ENCODE measurements at places on chromosomes 5 and 9.

GRCh38 chr9:128383007-128383753, 12.0 kb downstream of the URM1 start:
- no peak for DNase-seq

DNA sequence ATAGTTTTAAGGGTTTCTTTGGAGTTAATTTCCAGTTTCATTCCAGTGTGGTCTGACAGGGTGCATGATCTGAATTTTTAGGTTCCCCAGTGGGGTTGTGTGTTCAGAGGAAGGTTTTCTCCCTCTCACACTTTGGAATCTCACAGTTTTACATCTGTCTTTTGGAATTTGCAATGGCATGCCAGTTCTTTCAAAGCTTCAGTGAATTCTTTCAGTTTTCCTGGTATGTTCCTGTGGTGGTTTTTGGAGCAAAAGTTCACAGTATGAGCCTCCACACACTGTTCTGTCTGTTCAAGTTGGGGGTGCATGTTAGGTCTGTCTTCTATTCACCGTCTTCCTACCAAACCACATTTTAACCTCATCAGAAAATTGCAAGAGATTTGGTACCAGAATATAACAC, 624.2 kb downstream of the KCTD16 start:
- DNase-seq: no peak

DNA sequence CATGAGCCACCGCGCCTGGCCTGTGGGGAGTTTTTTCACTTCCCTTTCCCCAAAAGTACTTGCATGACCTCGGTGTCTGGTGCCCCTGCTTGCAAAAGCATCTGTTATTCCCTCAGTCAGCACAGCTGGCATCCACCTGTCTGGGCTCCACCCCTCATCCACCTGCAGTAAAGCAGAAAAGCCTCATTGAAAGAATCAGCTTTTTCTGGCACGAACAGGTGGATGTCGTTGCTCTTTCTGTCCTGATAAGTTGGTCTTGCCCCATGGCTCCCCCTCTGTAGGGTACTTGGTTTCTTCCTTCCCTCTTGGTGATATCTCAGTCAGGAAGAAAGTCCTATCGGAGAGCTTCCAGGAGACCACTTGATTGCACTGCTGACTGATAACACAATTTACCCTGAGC, 37.4 kb downstream of the WWC1 start:
- no peak for DNase-seq

GRCh38 chr9:75200892-75201470, 112.7 kb downstream of the OSTF1 start:
- DNase-seq: peak; percentile 32

DNA sequence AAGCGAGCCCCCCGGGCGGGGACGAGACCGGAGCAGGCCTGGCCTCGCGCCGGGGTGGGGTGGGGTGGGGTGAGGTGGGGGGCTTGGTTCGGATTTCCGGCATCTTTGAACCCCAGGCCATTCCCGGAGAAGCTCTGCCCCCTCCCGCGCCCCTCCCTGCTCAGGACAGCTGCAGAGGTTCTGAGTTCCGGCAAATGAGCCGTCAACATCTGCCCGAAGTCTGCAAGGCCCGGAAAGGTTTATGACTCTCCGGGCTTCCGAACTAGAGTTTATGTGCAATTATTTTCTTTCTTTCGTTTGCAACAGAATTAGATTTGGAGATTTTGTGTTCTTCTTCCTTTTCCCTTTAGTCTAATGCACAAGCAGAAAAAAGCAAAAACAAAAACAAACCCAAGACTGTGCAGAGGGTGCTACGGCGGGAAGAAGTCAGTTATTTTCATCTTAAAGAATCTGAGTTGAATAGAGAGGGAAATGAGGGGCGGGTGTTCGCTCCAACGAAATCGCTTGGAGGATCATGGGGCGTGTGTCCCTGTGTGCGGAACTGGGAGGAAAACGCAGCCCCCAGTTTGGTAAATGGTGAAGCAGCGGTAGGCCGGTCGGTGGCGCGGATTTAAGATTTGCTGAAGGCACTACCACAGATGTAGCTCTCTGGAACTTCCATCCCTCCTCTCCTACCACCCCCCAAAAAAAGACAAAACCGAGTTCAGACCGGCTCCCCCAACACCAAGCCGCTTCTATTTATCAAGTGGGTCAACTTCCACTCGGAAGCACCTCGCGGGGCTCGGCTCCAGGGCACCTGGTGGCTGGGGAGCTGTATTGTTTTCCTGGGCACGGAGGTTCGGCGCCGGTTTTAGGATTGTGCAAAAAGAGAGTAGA, 4.8 kb downstream of the LHX2 start:
- DNase-seq: no peak
